Caki2 (cell line): ENCODE measurements at places on chromosomes 6 and 20. TPM values are rescaled to one million over a fixed set of nuclear protein-coding genes. Genes with fewer than 3 reads are reported as not detected.

DNA sequence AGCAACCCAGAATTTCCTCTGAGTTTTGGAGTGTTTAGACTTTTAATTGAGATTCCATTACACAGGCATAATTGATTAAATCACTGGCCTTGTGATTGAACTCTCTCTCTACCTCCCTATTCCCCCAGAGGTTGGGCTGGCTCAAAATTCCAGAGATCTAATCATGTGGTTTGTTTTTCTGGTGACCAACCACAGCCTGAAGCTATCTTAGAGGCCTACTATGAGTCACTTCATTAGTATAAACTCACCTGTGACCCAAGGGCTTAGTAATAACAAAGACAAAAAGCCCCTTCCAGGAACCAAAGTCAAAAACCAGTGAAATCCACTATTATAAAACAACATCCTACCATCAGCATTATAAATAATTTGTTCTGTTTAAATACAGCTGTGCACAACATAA is 992.5 kb upstream of the CITED2 start:
- peak; percentile 94 for DNase-seq

- DNase-seq, result no peak
Observed at GRCh38 chr6:135870722-135871121, 19.2 kb downstream of the PDE7B start.

DNA sequence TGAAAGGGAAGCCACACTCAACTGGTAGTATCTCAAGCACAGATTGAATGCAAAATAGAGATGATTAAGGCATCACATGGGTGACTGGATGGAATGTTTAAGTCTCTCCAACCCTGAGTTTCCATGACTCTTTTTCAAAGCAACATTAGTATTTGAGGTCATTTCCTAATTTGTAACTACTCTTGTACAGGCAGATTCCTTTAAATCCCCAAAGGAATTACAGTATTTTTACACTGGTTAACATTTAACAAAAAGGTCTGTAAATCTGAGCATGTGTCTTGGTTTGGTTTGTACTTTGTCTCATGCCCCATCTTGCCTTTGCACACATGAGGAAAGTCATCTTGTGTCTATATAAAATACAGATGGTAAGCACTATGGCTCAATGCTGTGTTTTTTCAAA is 15.1 kb downstream of the RMND1 start:
- DNase-seq, result peak; percentile 90

GRCh38 chr6:111276335-111276734 is 189.0 kb downstream of the SLC16A10 start:
- DNase-seq, result no peak

DNA sequence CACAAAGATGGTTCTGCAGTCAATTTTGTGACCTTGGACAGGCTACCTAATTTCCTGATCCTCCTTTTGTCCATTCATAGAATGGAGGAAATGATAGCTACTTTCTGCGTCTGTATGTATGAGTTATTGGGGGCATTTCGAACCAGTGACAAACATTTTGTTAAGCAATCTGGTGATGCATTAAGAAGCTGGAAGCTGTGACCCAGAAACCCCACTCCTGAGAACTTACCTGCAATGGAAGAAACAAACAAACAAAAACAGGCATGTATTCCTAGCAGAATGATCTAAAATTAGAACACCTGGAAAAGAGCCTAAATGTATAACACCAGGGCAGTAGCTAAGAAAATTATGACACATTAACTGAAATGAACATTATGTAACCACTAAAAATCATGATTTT is 33.4 kb upstream of the PRND start:
- DNase-seq, result no peak

- DNase-seq, result no peak
Observed at GRCh38 chr6:131740161-131740560, 29.3 kb upstream of the CTAGE9 start.

Gene KCNQ5
- 0.27 and 0.52 TPM in 2 replicates for total RNA-seq

GRCh38 chr6:3766214-3766613 is 14.7 kb upstream of the PXDC1 start:
- no peak for DNase-seq

Gene EMILIN3
- total RNA-seq, result not detected in 2 replicates

- no peak for DNase-seq
Observed at GRCh38 chr6:80331522-80331921, 225.1 kb downstream of the BCKDHB start.

- no peak for DNase-seq
Observed at GRCh38 chr6:10577112-10577511, 56.0 kb downstream of the GCNT2 start.

DNA sequence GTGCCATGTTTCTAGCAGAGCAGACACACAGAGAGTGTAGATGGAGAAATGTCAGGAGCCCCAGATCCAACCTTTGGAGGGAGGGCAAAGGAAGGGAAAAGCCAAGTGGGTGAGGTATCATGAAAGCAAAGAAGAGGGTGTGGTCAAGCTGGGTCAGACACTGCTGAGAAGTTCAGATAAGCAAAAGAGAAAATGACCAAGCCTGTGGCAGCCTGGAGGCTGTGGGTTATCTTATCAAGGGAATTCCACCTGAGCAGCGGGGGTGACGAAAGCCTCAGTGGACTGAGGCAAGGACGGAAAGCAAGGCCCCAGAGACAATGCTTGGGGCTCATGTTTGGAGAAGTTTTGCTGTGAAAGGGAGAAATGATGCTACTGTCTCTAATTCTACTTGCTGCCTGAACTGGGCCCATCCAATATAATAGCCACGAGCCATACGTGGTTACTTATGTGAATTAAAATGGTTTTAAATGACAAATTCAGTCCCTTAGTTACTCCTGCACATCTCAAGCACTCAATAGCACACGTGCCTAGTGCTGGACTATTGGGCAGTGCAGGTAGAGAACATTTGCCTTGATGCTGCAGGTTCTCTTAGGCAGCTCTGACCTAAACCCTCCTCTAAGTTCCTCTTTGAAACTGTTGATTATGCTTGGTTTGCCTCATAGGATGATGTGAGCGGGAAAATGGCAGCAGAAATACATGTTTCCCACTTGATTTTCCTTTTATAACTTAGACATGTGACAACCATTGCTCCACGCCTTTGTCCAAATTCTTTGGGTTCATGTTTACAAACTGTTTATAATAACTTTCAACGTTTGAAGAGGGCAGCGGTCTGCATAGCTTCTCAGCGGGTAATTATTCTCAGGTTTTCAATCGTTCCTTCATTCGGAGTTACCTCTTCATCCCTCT is 63.7 kb downstream of the SLC22A23 start:
- DNase-seq, result no peak

Gene LHFPL5
- total RNA-seq, result 1.0 TPM in 1 of 2 replicates, not detected in the other

DNA sequence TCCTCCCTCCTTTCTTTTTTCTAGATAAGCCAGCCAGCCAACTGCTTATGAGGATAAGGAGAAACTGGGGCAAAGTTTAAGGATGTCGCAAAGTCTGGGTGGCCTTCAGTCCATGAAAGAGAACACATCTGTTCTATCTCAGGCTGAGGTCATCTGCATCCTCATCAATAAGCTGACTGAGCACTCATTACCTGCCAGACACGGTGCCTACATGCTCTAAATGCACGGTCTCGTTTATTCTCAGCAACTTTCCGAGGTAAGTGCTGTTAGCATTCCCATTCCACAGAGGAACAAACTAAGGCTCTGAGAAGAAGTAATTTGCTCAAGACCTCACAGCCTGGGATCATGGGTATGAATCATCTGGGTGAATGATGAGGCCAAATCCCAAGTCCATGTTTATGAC is 133.1 kb downstream of the BCAS1 start:
- no peak for DNase-seq

- DNase-seq, result no peak
Observed at GRCh38 chr6:153436351-153436750, 305.3 kb upstream of the RGS17 start.

- DNase-seq, result peak; percentile 6
Observed at GRCh38 chr6:151669208-151669560, 138.3 kb upstream of the ESR1 start.

DNA sequence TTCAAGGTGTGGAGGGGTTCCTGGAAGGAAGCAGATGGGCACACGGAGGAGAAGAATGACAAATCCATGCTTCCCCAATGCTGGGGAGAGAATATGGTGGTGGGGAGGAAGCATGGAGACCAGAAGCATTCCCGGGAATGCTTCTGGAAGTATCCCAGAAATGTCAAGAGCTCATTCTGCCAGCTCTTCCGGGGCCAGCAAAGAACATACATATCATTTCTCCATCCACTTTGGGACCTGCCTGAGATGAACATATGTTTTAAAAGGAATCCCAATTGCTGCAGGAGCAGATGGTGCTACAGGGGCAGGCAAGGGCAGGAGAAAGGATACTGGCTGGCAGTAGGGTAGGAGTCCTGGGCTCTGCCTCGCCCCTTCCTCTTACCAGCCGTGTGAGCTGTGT is 37.9 kb upstream of the CCDC167 start:
- no peak for DNase-seq

DNA sequence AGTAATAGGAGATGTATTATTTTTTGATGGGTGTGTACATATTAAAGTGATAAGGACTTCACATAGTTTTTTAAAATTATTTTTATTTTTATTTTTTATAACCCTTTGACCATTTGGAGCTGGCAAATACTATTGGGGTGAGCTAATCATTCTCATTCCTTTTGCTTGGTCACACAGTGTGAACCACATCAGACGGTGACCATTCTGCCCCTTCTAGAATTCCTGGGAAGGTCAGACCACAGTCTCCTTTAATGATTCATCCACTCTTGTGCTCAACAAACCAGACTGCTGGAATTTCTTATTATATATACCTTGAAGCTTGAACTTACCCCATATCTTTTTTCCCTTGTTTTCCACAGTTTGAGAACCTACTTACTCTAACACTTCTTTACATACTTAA is 23.9 kb upstream of the PRL start:
- peak; percentile 79 for DNase-seq

DNA sequence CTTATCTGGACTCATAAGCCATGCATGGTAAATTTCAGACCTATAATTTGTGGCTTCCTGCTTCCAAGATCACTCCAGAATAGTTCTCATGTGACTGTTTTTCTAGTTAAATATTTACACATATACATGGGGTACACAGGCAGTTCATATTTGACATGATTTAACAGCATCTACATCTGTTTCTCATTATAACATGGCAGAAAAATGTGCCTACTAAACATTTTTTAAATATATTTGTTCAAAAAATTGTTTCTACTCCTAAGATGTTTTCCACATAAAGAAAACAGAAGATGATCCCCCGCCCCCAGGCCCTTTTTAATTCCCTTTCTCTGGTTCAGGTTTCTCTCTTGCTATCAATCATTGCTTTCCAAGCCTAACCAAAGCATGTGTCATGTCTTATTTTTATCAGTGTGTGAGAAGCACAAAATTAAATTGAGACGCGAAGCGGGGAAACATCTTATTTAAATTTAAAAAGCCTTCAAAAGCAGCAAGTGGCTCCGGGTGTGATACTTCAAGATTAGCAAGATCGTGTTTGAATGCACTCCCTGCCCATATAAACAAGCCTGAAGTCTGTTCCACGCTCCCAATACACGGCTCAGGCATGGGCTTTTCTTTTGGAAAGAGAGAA is 37.3 kb downstream of the IPCEF1 start:
- peak; percentile 21 for DNase-seq

DNA sequence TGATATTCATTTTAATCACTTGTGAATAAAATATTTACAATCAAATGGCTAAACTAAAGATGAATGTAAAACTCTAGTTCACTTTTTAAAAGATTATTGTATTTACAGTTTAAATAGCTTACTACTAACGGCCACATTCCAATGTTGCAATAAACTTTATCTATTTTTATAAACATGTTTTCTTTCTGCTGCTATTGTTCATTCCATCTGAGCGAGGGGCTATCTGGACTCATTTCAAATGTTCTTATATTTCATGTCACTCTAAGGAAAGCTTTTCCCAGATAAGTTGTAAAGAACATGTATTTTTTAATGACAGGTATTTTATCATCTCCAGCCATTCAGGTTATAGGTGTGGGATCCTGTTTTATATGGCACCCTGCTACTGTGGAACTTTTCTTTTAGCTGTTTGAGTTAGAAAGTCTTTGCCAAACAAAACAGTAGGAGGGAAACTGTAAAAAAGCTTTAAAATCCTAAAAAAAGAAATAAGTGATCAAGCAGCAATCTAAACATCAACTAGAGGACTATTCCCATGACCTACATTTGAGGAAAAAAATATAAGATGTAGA is 42.5 kb downstream of the HMGCLL1 start:
- no peak for DNase-seq

- DNase-seq, result no peak
Observed at GRCh38 chr6:3729603-3730344, 21.7 kb downstream of the PXDC1 start.

GRCh38 chr20:2038161-2038560 is 44.3 kb upstream of the PDYN start:
- no peak for DNase-seq

Gene GLP1R
- total RNA-seq, result not detected in 2 replicates

GRCh38 chr6:1535295-1535694 is 74.4 kb upstream of the FOXC1 start:
- no peak for DNase-seq

DNA sequence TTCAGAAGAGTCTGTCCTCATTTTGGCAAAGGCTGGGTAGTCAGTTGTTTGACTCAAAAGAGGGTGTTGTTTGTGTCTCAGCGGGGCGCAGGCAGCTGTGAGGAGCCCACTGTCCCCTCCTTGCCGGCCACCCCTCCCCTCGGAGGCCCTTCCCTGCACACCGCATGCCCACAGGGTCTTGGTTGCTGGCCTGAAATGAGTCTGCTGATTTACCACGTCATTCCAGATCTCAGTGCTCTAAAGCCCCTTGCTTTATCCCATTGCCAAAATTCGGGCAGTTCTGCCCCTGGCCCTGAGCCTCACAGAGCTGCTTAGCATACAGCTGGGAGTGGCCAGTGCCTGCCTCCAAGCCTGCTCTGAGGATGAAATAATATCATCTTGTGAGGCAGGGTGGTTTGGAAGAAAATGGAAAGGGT is 220.7 kb downstream of the UST start:
- no peak for DNase-seq

DNA sequence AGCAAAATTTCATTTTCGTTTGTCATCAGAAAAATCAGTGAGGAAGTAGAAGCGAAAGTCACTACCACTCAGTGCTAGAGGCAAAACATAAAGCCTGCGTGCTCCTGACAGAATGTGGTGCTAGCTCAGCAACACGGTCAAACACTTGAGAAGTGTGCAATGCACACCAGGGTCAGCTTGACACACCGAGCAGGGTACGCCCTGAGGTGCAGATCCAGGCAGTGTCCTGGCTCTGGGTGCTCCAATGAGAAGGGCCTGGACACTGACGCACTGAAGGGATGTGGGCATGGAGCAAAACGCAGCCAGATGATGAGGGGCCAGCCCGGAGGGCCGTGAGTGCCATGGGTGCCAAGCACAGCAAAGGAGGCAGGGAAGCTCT is 5.9 kb downstream of the RNASET2 start:
- no peak for DNase-seq

Gene PSORS1C1
- 0.20 and 1.8 TPM in 2 replicates for total RNA-seq

Gene CGAS
- total RNA-seq, result 18.9 and 21.9 TPM in 2 replicates

Gene BPIFA1
- not detected in 2 replicates for total RNA-seq

- no peak for DNase-seq
Observed at GRCh38 chr6:12060780-12061609, 48.9 kb downstream of the HIVEP1 start.

Gene SLC17A4
- total RNA-seq, result not detected in 2 replicates

Gene PTCRA
- total RNA-seq, result not detected in 2 replicates

DNA sequence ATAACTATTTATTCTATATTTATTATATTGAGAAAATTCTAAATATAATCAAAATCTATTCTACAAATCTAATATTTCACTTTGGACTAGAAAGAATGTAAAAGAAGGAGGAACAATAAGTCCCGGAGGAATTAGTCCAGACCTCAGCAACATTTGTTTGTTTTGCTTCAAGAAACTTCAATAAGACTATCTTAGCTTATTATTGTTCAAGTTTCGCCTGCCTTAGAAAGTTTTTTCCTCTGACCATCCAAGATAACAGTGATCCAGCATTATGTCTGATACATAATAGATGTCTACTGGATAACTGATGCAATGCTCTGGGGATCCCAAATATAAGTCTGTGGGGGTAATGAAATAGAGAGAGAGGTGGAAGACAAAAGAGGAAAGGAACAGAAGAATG is 28.7 kb upstream of the NT5E start:
- DNase-seq, result no peak
